ENCODE measurements at places on chromosomes 1 and 21.
A peak's percentile ranks its signal among the peaks of the same experiment; 100 is the strongest.

- no peak for DNase-seq
Observed at GRCh38 chr1:150566589-150567340, 12.6 kb downstream of the MCL1 start.

GRCh38 chr1:64691626-64692025 is 53.2 kb upstream of the RAVER2 start:
- DNase-seq: no peak

- no peak for DNase-seq
Observed at GRCh38 chr1:3066250-3066711, 2.7 kb upstream of the PRDM16 start.

GRCh38 chr1:32939655-32940371 is 24.8 kb downstream of the RNF19B start:
- no peak for DNase-seq

- DNase-seq: no peak
Observed at GRCh38 chr1:207654320-207654719, 9.4 kb downstream of the CR1L start.

- DNase-seq: peak; percentile 61
Observed at GRCh38 chr1:200488375-200489165, 78.7 kb upstream of the ZNF281 start.

- DNase-seq: no peak
Observed at GRCh38 chr1:22804406-22804805, 93.8 kb downstream of the EPHB2 start.

DNA sequence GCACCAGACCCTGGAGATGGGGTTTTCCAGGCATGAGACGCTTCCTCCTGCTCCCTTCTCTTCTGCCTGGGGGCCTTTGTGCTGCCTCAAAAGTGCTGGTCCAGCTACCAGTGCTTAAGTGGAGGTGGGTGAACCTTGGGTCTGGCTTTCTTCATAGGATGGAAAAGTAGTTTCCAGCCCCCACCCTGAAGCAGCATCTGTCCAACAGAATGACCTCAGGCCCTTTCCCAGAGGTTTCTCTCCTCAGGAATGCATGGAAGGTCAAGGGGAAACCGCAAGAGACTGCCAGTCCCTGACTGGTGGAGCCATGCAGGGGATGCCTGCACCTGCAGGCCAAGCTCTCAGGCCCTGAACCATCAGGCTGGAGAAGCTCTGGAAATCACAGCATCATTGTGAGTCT is 63.8 kb downstream of the HMGB4 start:
- DNase-seq: no peak

DNA sequence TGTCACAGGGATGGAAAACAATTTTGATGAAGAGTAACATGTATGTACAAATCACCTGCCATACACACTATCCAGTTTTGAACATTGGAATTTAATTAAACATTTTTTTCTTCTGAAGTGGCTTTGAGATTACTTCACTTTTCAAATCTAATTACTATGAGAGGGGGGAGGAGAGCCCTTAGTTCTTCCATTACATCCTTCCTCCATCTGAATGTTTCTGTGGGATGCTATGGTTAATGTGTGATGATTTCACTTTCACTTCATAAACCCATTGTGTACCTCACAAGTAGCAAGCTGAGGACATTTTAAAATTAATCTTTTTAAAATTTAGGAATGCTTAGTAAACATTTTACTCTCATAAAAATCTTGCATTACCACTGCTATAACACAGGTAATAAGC is 156.9 kb downstream of the RUNX1 start:
- no peak for DNase-seq

DNA sequence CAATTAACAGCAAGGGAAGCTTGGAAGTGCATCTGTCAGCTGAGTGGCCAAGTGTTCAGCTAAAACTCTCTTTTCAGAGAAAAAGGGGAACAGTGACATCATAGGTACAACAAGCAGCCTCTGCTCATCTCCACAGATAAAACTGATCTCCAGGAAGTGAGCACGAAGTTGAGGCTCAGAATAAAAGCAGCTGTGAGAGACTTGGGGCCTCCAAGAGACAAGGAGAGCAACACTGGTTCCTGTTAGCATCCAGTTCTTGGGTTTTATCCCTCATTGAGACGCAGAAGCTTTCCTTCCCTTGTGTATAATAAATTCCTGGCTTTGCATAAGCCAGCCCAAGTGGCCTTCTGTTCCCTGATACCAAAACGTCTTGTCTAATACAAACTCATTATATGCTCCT is 20.0 kb upstream of the CNN3 start:
- no peak for DNase-seq

- no peak for DNase-seq
Observed at GRCh38 chr1:208606959-208607358, 362.8 kb upstream of the PLXNA2 start.

DNA sequence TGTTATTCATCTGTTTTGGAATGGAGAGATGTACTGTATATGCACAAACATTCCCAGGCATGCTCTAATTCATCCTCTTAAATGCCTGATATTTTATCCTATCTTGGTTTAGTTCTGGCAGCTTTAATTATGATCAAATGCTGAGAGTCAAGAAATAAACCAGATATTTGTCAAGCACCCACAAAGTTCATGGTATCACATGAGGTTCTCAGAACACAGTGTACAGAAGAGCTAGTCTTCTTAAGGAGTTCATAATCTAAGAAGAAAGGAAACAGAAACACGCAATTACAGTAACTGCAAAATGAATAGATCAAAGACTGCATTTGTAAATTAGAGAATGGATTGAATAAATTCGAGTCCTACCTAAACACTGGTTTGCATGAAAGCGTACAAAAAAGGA is 58.3 kb upstream of the KCNH1 start:
- DNase-seq: no peak

DNA sequence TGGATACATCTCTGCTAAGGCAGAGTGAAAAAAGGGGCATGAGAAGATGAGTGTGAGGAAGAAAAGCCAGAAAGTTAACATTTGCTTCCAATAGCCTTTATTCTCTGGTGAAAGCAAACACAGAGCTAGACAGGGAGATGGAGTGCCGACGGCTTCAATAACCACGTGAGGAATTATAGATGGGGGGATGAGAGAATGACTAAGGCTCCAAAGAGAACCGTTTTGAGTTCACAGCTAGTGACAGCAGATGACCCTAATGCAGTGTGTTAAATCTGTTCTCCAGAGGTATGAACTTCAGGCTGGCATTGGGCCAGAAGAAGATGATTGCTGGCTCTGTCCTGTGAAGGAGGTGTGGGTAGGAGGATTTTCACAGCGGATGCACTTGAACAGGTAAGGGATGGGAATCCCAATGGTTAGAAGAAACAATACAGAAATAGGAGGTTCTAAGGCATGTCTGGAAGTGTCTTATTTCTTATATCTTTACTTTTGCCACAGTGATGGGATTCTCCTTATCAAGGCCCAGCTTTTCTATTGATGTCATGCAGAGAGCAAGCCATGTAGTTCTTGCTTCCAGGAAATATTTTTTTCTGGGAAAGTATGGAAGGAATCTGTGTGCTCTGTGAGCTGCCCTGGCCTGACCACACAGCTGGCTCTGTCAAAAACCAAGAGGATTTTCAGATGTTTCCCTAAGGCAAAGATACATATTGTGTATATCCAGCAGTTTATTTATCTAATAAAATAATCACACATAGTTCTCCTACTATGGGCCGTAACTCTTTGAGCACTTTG is 573.8 kb downstream of the LTN1 start:
- DNase-seq: no peak

DNA sequence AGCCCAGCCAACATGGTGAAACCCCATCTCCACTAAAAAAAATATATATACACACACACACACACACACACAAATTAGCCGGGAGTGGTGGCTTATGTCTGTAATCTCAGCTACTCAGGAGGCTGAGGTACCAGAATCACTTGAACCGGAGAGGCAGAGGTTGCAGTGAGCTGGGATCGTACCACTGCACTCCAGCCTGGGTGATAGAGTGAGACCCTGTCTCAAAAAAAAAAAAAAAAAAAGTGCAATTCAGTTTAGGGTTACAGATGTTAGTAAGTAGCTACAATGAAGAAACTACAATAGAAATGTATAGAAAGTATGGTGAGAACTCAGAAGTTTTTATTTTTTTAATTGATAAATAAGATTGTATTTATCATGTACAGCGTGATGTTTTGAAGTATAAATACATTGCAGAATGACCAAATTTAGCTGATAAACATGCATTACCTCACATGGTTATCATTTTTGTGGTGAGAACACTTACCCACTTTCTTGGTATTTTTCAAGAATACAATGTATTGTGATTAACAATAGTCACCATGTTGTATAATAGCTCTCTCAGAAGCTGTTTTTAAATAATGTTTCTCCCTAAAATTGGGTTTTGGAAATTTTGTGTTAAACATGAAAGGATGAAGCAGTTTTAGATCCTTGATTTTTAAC is 17.9 kb downstream of the KDM1A start:
- DNase-seq: no peak

DNA sequence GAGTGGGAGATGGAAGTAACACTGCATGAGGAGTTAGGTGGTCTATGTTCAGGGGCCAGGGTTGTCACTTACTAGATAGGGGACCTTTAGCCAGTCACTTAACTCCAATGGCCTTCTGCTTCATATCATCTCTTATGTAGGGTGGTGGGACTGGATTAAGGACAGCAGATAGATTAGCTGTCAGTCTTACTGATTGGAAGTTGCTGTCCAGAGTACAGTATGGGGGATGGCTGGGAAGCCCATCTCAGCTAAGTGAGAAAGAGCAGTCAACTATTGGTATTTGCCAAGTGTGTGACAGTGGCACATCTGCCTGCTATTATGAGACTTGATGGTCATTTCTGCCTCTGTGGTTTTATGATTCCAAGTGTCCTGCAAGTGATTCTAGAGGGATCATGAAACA is 130.9 kb downstream of the FGGY start:
- DNase-seq: no peak

GRCh38 chr1:190579552-190580193 is 102.0 kb upstream of the BRINP3 start:
- DNase-seq: no peak

GRCh38 chr1:2611031-2611501 is 21.8 kb downstream of the MMEL1 start:
- no peak for DNase-seq

GRCh38 chr1:61157468-61157987 is 75.2 kb downstream of the NFIA start:
- DNase-seq: peak; percentile 58

DNA sequence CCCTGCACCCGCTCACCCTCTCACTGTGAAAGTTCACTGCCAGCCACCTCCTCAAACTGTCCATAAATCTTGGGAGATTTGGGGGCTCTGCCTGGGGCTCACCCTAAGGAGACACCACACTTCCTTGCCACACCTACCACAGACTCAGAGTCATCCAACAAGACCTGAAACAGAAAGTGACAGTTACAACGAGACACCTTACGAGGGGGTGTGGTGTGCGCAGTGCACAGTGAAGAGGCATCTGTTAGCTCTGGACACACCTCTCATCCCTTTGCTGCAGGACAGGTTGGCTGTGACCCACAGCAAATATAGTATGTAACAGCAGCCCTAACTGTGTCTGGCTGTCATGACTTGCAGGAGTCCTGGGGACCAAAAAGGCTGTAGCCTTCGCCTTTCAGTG is 190.2 kb downstream of the NR5A2 start:
- no peak for DNase-seq

DNA sequence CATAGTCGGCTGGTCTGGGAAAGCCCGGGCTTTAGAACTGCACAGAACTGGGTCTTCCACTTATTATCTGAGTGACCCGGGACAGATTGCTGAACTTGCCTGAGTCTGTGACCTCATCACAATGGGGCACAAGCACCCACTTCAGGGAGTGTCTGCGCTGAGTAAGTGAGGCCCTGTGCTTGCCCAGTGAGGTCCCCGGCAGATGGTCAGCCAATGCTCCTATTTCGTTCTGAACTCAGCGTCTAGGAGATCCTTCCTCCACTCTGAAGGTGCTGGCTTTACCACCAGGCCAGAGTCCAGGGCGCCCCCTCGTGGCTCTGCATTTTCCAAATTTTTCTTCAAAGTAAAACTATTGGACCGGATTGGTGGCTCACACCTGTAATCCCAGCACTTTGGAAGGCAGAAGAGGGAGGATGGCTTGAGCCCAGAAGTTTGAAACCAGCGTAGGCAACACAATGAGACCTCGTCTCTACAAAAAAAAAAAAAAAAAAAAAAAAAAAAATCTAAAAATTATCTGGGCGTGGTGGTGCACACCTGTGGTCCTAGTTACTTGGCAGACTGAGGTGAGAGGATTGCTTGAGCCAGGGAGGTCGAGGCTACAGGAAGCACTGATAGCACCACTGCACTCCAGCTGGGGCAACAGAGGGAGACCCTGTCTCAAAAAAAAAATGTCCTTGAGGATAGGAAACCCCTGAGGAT is 61.7 kb downstream of the FCRL5 start:
- DNase-seq: peak; percentile 33

DNA sequence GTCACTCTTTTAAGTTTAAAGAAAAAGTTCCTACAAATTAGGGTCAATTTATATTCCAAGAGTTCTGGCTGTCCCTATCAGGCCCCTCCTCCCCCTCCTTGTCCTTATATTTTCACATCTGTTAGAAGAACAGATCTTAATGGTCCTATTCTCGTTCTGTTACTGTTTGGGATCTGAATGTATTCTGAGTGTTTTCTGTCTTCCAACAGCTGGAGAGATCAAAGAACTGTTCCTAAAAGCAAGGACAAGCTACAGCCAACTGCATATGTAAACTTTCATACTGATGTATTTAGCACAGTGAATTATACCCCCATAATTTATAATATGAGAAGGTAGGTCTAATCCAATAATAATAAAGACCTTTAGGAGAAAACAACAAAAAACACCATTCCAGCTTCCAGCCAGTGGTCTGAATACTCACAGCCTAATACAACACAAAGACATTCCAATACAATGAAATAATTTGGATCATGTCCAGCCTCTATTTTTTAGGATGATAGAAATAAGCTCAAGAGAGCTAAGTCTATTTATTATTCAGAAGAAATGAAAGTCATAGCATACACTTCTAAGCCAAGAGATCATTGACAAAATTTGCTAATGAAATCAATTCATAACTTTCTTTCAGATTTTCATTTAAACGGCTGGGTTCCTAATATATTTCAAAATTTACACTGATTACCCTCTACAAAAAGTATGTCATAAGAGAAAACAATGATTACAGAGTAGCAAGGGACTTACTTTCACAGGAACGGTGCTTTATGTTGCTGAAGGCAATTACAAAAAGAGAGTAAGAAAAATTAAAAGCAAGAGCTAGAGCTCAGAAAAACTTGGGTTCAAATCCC is 25.3 kb downstream of the WLS start:
- no peak for DNase-seq

DNA sequence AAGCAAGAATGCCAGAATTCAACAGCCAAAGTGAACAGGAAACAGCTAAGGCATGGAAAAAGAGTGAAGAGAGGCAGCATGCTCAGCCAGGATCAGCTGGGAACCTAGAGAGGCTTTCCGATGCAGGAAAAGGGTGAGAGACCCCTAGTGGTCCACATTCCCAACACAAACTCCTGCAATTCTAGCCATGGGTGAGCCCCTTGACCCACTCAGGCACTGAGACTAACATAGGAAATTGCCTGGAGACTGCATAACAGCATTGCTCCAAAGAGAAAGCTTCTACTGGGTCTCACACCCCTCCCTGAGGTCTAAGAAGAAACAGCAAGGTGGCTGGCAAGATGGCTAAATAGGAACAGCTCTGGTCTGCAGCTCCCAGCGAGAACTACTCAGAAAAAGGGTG is 123.2 kb downstream of the LHX8 start:
- DNase-seq: no peak
